ENCODE measurements at places on chromosomes 2 and 18.
A peak's percentile ranks its signal among the peaks of the same experiment; 100 is the strongest.

GRCh38 chr2:117714110-117714509 is 100.4 kb upstream of the DDX18 start:
- peak; percentile 45 for DNase-seq

GRCh38 chr2:122168799-122169198 is 413.3 kb downstream of the TSN start:
- DNase-seq: no peak

DNA sequence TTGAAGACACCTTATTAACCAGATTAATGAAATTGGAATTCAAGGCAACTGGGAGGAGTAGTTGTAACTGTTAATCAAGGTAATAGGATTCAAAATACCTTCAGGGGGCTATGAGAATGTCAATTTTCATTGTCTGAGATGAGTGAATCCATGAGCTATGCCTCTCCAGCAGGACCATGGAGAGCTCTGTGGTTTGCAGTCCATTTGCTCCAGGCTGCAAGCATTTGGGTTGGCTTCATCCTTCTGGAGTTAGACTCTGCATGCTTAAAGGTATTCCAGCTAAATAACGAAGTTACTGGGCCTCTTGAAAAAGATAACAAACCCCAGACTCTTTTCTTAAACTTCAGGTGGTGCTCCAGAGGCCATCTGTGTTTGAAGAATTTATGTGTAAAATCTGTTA is 207.1 kb upstream of the SLC8A1 start:
- no peak for DNase-seq

- DNase-seq: no peak
These were observed 73.5 kb downstream of the EMX1 start for GRCh38 chr2:72990695-72991438.

DNA sequence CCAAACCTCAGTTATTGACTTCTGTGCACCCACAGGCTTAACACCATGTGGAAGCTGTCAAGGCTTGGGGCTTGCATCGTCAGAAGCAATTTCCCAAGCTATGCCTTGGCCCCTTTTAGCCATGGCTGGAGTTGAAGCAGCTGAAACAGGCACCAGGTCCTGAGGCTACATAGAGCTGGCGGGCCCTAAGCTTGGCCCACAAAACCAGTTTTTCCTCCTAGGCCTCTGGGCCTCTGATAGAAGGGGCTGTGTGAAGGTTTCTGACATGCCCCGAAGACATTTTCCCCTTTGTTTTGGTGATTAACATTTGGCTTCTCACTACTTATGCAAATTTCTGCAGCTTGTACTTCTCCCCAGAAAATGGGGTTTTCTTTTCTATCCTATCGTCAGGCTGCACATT is 9.1 kb upstream of the TMX3 start:
- DNase-seq: no peak

DNA sequence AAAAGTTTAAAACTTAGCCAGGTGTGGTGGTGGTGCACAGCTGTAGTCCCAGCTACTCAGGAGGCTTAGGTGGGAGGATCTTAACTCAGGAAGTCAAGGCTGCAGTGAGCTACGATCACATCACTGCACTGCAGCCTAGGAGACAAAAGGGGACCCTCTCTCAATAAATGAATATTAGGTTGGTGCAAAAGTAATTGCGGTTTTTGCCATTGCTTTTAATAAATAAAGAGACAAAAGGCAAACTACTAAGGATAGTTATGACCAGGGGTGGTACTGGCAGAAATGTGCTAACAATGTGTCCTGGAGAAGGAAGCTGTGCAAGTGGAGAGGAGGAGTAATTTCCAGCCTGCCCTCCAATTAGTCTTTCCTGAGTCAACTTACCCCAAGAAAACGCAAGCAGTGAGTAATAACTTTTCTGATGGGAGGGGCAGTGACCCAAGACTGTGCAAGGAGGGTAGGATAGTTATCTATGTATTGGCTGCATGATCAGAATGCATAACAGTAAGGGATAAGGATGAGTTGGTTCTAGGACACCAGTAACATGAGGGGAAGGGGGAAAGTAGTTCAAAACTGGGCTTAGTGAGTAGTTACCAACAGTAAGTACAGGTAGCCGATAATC is 1.5 kb downstream of the EXOC6B start:
- DNase-seq: no peak

DNA sequence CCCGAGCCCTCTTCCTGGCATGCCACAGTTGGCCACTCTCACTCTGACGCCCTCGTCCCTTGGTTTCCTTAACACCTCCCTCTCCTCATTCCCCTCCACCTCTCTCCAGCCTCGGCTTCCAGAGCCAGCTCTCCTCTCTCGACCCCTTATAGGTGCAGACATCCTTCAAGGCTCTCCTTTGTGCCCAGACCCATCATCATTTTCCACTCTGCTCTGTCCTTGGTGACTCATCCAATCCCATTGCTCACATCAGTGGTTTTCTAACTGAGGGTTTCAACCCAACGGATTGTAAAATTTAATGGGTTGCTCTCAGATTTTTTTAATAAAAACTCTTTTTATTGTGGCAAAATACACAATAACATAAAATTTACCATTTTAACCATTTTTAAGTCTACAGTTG is 6.2 kb downstream of the ST8SIA5 start:
- DNase-seq: no peak

DNA sequence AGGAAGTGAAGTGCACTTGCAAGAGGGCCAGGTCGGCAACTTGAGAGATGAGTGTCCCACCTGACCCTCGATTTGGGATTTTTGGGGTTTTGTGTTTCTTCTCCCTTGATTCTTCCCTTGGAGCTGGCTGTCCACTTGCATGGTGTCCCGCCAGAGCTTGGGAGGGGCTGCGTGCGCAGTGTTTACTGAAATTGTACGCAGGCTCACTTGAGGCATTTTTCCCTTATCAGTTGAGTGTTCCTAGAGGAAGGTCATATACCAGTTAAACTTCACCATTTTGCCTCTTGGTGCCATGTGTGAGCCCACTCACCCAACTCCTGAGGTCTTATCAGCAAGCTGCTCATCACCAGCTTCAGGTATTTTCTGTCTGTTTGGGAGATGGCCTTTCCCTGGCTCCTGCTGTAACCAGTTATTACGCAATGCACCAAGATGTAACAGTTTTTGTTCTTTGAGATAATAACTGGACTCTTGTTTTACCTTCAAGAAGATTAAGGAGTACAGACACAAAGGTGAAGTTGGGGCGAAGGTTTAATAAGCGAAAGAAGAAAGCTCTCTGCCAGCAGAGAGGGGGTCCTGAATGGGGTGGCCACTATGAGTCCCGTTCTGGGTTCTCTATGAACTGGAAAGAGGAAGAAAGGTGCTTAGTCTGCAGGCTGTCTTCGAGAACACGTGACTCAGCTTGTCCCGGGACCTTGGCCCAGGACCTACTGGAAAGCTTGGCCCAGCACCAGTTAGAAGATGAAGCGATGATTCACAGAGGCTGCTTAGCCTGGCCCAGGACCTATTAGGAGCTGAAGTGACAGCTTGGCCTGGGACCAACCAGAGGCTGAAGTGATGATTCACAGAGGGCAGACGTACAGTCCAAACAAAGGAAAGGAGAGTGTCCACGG is 21.5 kb upstream of the TXNL4A start:
- no peak for DNase-seq

- DNase-seq: peak; percentile 14
These were observed 95.4 kb upstream of the CYP20A1 start for GRCh38 chr2:203143391-203143790.

DNA sequence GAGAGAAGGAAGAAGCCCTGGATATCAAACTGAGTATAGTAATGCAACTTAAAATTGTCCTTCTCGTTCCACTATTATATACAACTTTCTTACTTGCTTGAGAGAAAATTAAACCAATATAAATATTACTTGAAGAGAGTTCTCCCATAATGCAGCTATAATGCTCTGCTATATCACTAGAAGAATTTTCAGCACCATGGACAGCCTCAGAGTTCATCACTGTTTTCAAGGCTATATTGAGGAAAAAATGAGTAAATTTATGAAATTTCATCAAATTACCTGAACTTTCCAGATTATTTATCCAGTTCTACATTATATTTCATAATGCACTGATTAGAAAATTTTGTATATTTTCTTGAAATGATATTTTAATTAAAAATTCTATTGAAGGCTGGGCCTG is 1053.5 kb upstream of the FAM98A start:
- no peak for DNase-seq

- DNase-seq: no peak
These were observed 1337.0 kb upstream of the FAM98A start for GRCh38 chr2:34936089-34936488.

DNA sequence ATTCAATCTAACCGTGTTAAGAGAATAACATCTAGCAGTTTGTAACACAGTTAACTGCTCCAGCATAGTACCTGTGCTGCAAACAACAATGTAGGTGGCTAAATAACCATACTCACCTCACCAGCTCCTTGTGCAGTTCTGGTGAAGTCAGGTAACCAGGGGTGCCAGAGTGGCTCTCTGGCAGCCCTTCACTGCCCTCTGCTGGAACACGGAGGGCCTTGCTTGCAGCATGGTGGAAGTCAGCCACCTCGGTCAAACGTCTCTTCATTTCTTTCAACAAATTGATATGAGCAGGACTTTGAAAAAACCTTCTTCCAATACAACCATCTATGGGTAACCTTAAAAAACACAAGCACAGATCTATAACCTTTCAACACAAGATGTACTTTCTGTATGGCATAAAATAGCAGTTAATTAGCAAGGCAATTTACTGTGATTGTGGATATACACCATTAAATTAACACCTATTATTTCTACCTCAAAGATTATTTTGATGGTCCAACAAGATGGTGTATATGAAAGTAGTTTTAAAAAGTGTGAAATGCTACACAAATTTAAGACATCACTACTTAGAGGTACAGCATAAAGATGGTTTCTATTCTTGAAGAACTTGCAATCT is 56.6 kb downstream of the EPG5 start:
- peak; percentile 75 for DNase-seq

GRCh38 chr2:25490217-25490616 is 148.5 kb upstream of the DNMT3A start:
- no peak for DNase-seq

DNA sequence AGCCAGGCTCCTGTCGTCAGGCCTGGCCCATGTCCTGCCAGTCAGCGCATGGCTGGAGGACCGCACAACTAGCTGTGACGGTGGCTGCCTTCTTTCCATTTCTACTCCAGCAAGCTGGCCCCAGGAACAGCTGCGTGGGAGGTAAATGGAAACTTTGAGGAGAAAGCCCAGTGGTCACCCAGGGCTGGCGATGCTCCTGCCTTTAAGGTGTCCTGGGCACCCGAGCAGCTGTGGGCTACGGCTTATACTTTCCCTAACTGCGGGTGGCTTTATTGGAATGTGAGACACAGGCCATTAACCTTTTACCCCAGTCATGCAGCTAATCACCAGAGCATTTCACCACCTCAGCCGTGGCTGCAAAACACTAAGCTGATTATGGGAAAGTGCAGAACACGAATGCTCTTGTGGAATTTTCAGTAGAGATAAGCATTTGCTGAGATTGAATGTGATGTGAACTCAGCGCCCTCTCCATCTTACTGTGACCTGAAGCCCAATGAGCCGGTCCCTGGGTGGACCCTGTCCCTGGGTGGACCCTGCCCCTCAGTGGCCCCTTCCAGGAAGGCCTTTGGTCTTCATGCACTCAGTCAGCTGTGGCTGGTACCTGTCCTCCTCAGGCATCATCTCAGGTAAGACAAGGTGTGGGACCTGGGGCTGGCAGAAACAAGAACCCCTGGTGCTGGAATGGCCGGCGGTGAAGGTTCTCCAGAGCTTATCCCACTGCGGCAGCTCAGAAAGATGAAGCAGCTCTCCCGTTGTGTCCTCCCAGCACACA is 275.4 kb upstream of the HS6ST1 start:
- DNase-seq: no peak

DNA sequence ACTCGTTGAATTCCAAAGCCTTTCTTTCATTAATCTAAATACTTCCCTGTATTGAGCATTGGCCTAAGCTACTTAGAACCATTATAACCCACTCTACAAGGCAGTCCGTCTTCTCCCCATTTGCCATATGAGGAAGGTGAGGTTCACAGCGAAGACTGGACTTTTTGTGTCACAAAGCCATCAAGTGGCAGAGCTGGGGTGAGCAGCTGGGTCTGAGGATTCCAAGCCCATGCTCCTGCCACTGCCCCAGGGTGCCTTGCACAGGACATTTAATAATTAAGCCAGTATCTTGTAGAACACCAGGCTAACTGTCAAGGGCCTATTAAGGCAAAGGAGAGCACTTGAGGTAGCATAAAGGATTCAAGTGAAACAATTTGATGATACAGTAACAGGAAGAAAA is 68.8 kb upstream of the ZNF397 start:
- no peak for DNase-seq

DNA sequence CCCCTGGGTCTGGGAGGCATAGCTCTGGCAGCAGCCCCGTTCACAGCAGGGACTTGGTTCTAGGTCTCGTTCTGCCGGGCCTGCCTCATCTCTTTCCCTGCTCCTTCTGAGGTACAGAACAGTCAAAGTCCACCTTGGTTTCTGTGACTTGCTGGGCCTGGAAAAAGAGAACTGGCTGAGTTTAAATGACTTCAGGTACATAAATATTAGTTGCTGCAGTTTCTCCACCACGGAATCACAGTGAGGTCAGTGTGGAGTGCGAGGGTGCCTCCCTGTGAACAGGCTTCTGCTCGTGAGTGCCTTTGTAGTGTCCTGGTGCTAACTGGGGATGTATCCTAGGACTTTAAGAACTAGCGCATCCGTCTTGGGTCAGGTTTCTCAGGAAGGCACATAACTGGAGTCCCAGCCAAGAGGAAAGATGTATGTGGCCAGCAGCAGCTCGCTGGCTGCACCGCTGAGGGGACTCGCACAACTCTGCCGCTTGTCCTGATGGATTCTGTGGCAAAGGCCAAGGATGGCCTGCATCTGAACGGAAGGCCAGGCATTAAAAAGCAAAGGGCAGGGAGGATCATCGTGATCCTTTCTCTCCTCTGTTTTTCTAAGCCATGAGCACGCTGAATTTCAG is 188.6 kb downstream of the SH3RF3 start:
- DNase-seq: peak; percentile 25

- DNase-seq: peak; percentile 97
These were observed 41.2 kb upstream of the DAPL1 start for GRCh38 chr2:158753641-158754611.

DNA sequence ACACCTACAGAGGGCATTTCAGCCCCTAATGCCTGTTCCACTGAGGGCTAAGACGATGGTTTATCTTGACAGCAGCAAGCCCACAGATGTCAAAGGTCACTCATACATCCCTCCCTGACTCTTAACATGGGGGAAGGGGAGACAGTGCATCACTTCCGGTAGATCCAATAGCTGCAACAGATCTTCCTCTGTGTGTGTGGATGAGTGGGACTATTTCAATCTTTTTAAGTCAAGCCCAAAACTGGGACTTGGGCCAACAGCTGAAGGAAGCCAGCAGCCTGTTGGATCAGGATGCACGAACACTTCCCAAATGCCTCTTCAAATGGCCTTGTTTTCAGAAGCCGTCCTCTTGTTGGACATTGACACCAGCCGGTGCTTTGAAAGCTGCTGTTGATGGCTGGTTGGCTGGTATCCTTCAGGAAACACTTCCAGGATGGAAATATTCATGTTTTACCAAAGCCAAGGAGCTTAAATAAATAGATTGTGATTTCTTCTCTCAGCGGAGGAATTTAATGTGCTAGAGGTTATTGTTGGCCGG is 59.2 kb downstream of the IL1R2 start:
- DNase-seq: peak; percentile 74

GRCh38 chr2:200042944-200043343 is 87.6 kb downstream of the MAIP1 start:
- no peak for DNase-seq

All from spinal cord (tissue), 10 donors.